ENCODE measurements at places on chromosomes 4 and X.

- H3K4me3 ChIP-seq: no peak overlapping the region
- peaks cover 8% of the 10 kb centered on the region for H3K4me1 ChIP-seq
- H3K36me3 ChIP-seq: peaks cover 5% of the 10 kb centered on the region
- no peaks in the 10 kb centered on the region for H3K27me3 ChIP-seq
- no peak for DNase-seq
- no peak overlapping the region for H3K27ac ChIP-seq
These were observed 193.2 kb downstream of the RAPGEF2 start for GRCh38 chr4:159296061-159296460.

GRCh38 chrX:105645667-105646357 is 176.5 kb upstream of the NRK start:
- no peak for DNase-seq
- H3K27me3 ChIP-seq: no peaks in the 10 kb centered on the region
- H3K4me3 ChIP-seq: no peak overlapping the region
- no peaks in the 10 kb centered on the region for H3K36me3 ChIP-seq
- H3K27ac ChIP-seq: no peak overlapping the region
- H3K4me1 ChIP-seq: no peaks in the 10 kb centered on the region

- H3K27me3 ChIP-seq: no peaks in the 10 kb centered on the region
- no peaks in the 10 kb centered on the region for H3K4me1 ChIP-seq
- H3K4me3 ChIP-seq: no peak overlapping the region
- no peak for DNase-seq
These were observed 233.7 kb upstream of the TECRL start for GRCh38 chr4:64642936-64643335.

DNA sequence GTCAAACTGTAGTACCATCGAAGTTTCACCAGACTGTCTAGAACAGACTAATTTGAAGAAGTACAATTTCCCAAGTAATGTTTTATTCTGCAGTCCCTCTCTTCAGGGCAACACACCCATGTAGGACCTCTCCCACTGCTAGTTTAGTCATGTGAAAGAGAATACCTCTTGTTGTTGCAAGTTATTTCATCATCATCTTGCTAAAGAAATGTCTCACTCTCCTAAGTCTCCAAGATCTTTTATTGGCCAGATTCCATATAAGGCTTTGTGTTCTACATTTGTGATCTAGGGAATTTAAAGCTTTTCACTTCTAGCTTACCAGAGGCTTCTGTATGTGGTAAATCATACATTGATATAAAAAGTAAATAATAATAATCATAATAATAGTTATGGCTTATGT is 745.3 kb upstream of the MAGEB2 start:
- no peaks in the 10 kb centered on the region for H3K27me3 ChIP-seq
- no peak overlapping the region for H3K4me3 ChIP-seq
- no peaks in the 10 kb centered on the region for H3K4me1 ChIP-seq
- no peak for DNase-seq

GRCh38 chr4:113008135-113008534 is 41.3 kb upstream of the ANK2 start:
- H3K36me3 ChIP-seq: no peaks in the 10 kb centered on the region
- H3K27ac ChIP-seq: no peak overlapping the region
- peaks cover 4% of the 10 kb centered on the region for H3K4me1 ChIP-seq
- no peak for DNase-seq
- H3K27me3 ChIP-seq: no peaks in the 10 kb centered on the region

- no peaks in the 10 kb centered on the region for H3K4me1 ChIP-seq
- no peak overlapping the region for H3K27ac ChIP-seq
- H3K4me3 ChIP-seq: no peak overlapping the region
These were observed 580.5 kb upstream of the FAT1 start for GRCh38 chr4:187304133-187304532.

- no peak overlapping the region for H3K4me3 ChIP-seq
- no peaks in the 10 kb centered on the region for H3K36me3 ChIP-seq
- no peak for DNase-seq
These were observed 39.2 kb upstream of the CCKAR start for GRCh38 chr4:26529479-26529878.

DNA sequence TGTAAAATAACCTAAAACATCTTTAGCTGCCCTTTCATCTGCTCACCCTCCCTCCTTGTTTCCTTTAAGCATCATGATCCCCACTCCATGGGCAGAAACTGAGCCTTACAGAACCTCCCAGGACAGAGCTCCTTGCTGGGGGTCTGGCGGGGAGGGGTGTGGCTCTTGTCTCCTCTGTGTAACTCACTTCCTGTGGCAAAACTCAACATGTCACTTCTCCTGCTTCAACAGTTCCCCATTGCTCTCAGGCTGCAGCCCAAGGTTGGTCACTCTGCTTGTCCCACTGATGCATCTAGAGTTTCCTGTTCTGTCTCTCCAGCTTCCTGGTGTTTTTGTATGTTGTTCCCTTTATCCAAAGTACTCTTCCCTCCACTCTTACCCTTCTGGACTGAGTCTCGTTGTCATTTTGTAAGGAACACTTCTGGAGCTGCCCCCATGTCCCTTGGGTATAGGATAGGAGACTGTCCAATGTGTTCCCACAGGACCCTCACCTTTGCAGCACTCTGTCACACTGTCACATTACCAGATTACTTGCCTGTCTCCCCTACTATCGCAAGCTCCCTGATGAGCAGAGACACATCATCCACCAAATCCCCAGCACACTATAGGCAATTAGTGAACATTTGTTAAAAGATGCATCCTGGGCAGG is 19.6 kb downstream of the TMEM31 start:
- peaks cover 23% of the 10 kb centered on the region for H3K27me3 ChIP-seq
- no peak overlapping the region for H3K27ac ChIP-seq
- no peak for DNase-seq
- H3K4me3 ChIP-seq: no peak overlapping the region
- H3K36me3 ChIP-seq: no peaks in the 10 kb centered on the region

- peak overlapping the region; percentile 33 for H3K27ac ChIP-seq
- no peak overlapping the region for H3K4me3 ChIP-seq
- no peaks in the 10 kb centered on the region for H3K27me3 ChIP-seq
- no peaks in the 10 kb centered on the region for H3K36me3 ChIP-seq
- DNase-seq: no peak
These were observed 19.4 kb upstream of the AFAP1 start for GRCh38 chr4:7959078-7959477.
